ENCODE measurements at places on chromosomes 12 and 14. TPM values are rescaled to one million over a fixed set of nuclear protein-coding genes. Genes with fewer than 3 reads are reported as not detected.

Gene TSFM
- total RNA-seq, result 38.1 TPM

Gene PPM1H
- total RNA-seq, result 3.3 TPM

Gene AJUBA
- total RNA-seq, result 8.0 TPM

Gene ARMH4
- 6.4 TPM for total RNA-seq

Gene ANO4
- 0.29 TPM for total RNA-seq

Gene GPR162
- total RNA-seq, result 8.4 TPM

Gene VRTN
- not detected for total RNA-seq
